Fibroblast of pulmonary artery (primary cell): ENCODE measurements at places on chromosomes 1 and 21.

DNA sequence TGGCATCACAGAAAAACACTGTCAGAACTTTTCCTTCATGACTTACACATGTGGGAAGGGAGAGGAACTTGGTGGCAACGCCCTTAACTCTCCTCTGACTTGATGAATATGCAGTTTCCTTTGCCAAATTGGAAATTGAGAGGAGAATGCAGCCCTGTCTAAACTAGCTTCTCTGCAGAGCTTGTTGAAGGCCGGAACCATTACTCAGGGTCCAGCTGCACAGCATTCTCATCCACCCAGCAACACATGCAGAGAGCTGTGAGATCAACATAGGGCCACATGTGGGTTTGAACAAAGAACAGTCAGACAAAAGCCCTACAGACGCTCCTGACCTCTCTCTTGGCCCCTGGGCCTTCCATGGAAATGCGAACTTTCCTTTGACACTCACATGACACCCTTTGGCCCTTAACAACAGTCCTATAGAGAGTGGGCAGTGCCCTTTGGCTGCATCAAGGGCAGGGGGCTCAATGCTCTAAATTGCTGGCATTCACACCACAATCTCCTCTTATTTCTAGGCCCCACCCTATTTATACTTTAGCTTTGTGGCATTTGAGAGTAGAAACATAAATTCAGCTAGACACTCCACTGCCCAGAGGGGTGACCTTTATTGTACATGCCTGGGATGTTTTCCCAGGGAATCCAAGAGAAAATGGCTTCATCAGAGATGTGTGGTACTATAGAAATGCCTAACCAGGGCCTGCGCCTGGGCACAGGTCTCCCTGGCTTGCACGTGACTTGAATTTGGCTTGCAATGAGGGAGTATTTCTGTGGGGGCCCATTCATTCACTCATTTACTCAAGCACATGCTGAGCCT, 64.4 kb downstream of the CDC7 start:
- DNase-seq: peak; percentile 32

GRCh38 chr1:10457875-10458274, 8.0 kb downstream of the CORT start:
- no peak for DNase-seq

DNA sequence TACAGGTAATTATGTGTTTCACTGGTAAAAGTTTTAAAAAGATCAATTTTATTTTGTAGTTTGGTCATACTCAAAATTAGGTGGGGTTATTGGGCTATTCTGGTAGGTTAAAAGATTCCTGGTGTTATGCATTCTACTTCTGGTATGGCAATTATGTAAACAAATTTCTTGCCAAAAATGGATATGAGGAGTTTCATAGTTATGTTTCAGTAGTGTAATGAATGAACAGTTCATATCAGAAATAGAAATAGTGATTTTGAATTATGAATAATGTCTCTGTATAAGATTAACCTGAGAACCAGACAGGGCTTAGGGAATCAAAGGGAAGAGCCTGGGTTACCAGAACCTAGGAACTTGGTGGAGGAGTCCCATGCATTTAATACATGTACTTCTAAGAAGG, 15.9 kb downstream of the ATF6 start:
- peak; percentile 27 for DNase-seq

DNA sequence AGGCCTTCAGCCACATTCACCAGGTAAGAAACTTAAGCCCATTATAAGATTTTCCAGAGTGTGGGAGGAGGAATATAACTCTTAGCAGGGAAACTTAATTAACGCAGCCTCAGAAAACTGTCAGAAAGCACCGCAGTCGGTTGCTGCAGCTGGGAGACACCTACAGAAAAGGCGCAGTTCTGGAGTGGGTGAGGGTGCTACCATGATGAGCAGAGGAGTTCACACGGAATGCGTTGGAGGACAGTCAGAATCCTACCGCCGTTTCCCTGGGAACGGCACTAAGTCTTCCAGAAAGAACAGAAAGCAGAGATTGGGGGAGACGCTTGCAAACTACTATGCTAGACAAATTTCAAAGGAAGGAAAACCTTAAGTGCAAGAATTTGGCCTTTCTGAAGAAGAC, 6.4 kb downstream of the ACTN2 start:
- no peak for DNase-seq

DNA sequence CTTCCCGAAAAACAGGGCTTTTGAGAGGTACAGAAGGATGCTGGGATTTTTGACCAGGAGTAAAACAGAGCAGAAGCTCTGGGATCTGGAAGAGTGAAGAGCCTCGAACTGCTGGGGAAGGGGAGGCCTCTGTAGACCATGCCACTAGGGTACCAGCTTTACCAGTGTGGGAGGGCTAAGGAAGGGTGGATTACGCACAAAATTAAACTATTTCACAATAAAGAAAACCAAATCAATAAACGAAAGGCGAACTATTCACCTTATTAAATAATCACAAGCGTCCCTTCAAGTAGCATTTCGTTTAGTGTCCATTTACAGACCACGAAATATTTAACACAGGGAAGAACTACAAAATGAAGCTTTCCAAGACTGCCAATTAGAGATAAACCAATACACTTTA, 723 bp downstream of the CZIB start:
- no peak for DNase-seq

DNA sequence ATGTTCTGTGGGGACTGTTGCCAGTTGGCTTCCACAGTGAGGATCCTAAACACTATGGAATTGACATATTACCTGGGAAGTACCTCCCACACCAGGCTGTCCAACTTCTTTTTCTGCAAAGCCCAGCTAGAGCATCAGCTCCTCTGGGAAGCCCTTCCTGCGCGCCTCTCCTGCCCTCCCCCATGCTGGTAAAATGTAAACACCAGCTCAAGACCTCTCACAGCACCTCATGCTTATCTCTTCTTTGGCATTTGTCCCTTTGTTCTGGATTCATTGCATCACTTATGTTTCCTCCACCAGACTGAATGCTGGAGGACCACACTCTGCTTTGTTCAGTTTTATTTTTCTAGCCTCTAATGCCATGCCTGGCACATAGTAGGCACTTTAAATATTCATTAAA, 172.1 kb downstream of the HHAT start:
- no peak for DNase-seq

DNA sequence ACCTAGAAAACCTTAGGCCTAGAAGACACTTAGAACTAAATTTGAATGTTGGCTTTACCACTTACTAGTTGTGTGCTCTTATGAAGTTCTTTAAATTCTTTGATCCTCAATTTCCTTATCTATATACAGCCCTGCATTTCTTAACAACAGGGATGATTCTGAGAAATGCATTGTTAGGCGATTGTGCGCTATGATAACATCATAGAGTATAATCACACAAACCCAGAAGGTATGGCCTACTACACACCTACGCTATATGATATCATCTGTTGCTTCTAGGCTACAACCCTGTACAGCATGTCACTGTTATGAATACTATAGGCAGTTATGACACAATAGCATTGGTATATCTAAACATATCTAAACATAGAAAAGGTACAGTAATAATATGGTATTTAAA, 137.4 kb downstream of the CHD1L start:
- no peak for DNase-seq

GRCh38 chr1:197618061-197618460, 157.2 kb downstream of the DENND1B start:
- DNase-seq: peak; percentile 34

- no peak for DNase-seq
Observed at GRCh38 chr1:53683986-53684740, 54.8 kb downstream of the GLIS1 start.

GRCh38 chr1:46718340-46718726, 581 bp downstream of the EFCAB14 start:
- DNase-seq: no peak

- no peak for DNase-seq
Observed at GRCh38 chr1:117565745-117566455, 39.9 kb upstream of the TENT5C start.

DNA sequence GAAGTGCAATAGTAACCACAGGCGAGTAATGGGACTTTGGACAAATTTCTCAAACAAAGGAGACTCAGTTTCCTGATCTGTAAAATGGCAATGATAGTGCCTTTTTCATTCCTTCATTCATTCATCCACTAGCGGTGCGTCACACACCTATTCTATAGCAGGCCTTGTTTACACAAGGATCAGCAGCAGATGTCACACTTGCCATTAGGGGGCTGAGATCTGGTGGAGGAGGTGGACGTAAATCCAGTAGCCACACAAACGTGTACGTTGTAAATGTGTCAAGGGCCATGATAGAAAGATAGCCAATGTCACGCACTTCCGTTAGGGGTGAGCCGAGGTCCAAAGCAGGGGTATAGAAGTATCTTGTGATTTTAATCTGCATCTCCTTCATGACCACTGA, 34.2 kb downstream of the SERINC2 start:
- no peak for DNase-seq

DNA sequence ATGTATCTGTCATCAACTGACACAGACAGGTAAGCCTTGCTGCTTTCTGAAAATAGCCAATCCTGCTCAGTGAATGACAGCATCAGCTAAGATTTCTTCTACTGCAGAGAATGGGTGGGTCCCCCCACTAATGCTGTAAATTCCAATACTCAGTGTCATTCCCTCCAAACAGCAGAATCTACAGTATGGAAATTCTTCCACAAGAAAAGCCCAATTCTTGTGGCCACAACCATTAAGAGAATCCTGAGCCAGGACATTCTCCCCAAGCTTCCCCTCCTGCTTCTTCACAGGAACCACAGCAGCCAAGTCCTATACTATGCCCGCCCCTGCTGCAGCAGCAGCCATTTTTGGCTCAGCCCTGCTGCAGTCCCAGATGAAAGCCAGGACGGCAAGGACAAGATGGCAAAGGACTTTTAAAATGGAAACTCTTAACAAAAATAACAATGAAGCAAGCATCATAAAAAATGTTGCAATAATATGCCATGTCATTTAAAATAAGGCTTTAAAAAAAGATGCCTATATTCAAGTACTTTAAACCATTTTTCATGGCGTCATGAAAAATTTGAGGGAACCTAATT, 26.8 kb downstream of the EIF4G3 start:
- DNase-seq: peak; percentile 87

DNA sequence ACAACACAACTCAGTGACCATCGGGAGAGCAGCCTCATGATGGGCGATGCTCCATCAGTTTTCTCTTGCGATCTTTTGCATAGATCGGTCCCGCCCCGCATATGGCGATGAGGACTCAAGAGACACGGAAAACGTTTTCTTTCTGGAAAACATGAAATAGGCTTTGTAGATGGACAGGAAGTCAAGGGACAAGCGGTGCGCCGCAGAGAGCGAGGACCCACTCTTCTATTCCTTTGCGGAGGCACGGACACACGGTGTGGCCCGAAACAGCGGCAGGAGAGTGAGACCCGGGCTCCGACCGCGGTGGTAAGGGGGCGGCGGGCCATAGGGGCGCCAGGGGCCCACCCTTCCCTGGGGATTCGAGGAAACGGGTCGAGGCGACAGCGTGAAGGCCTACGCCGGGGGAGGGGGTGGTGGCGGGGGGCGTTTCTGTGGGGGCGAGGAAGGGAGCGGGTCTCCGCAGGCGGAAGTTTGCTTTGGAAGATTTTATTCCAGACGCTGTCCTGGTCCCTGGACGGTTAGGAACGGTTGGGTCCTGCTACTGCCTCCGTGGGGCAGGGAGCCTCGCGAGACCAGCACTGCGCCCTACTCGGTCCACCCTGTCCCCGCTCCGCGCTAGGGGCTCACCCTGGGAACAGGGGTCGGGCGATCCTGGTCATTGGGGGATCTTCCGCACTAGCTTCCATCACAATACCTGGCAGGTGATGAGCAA, 796 bp upstream of the TDRKH start:
- no peak for DNase-seq
